ENCODE measurements at places on chromosomes 2 and 18. TPM values are rescaled to one million over a fixed set of nuclear protein-coding genes. Genes with fewer than 3 reads are reported as not detected.

Gene IFIH1
- 26.3 TPM for total RNA-seq

Gene LYPD6B
- not detected for total RNA-seq

- no peak for DNase-seq
- H3K27me3 ChIP-seq = no peaks in the 10 kb centered on the region
- no peak overlapping the region for H3K4me3 ChIP-seq
- no peak overlapping the region for H3K27ac ChIP-seq
These were observed 51.4 kb downstream of the MREG start for GRCh38 chr2:215961981-215962380.

DNA sequence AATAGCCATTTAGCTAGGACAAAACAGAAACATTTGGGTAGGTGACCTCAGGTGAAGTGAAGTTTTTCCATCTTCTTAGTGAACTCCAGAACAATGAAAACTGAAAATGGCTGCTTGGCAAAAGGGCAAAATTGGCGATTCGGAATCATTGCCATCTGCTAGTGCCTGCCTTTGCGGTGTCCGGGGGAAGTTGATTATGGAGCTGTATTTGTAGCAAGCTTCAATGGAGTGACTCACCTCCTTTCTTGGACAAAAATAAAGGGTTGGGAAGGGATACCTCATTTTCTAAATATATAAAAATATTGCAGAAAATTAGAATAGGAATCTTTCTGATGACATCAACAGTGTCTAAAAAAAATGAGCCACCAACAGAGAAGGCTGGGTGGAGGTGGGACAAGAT, 460.5 kb downstream of the TGIF1 start:
- no peaks in the 10 kb centered on the region for H3K27me3 ChIP-seq
- H3K4me1 ChIP-seq = no peaks in the 10 kb centered on the region
- H3K4me3 ChIP-seq = no peak overlapping the region
- no peak overlapping the region for H3K27ac ChIP-seq

GRCh38 chr2:118710481-118710880, 137.0 kb downstream of the EN1 start:
- no peak for DNase-seq
- H3K4me3 ChIP-seq = no peak overlapping the region
- H3K27ac ChIP-seq = no peak overlapping the region
- H3K36me3 ChIP-seq = no peaks in the 10 kb centered on the region
- H3K27me3 ChIP-seq = no peaks in the 10 kb centered on the region

GRCh38 chr18:8586941-8587340, 22.3 kb upstream of the RAB12 start:
- no peaks in the 10 kb centered on the region for H3K36me3 ChIP-seq
- H3K27ac ChIP-seq = no peak overlapping the region
- no peak overlapping the region for H3K4me3 ChIP-seq
- H3K27me3 ChIP-seq = peaks cover 5% of the 10 kb centered on the region
- H3K4me1 ChIP-seq = no peaks in the 10 kb centered on the region

GRCh38 chr18:12287131-12287681, 20.8 kb upstream of the TUBB6 start:
- H3K4me1 ChIP-seq = peaks cover 4% of the 10 kb centered on the region
- no peaks in the 10 kb centered on the region for H3K36me3 ChIP-seq
- no peak overlapping the region for H3K27ac ChIP-seq
- peaks cover 54% of the 10 kb centered on the region for H3K27me3 ChIP-seq
- DNase-seq = no peak

GRCh38 chr2:113157897-113158753, 15.6 kb upstream of the PSD4 start:
- no peak for DNase-seq
- H3K27me3 ChIP-seq = peaks cover 3% of the 10 kb centered on the region
- H3K4me3 ChIP-seq = peak overlapping the region; percentile 86
- peak overlapping the region; percentile 87 for H3K27ac ChIP-seq
- H3K36me3 ChIP-seq = peaks cover 2% of the 10 kb centered on the region

DNA sequence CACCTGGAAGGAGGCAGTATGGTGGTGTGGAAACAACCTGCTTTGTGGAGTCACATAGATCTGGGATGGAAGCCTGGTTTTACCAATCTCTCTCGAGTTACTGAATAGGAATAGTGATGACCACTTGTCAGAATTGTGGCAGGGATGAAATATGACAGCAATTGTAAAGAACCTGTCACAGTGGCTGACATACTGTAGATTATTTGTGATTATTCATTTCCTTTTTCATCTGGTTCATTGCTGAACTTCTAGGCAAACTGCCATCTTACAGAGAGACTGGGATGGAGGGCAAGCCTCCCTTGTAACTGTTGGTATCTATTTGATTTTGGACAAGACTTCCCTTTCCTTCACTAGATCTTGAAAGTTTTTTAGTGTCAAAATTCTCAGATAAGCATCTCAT, 42.0 kb downstream of the FMNL2 start:
- H3K27me3 ChIP-seq = peaks cover 12% of the 10 kb centered on the region
- H3K36me3 ChIP-seq = no peaks in the 10 kb centered on the region
- H3K27ac ChIP-seq = no peak overlapping the region
- no peak for DNase-seq
- H3K4me3 ChIP-seq = no peak overlapping the region

Measured in activated CD4-positive, alpha-beta T cell treated with anti-CD3 and anti-CD28 coated beads, Interleukin-2, amount 10 ng/mL, durations not matched to agents 24 days and 14 days (primary cell).